ENCODE measurements at places on chromosomes 4 and X.

DNA sequence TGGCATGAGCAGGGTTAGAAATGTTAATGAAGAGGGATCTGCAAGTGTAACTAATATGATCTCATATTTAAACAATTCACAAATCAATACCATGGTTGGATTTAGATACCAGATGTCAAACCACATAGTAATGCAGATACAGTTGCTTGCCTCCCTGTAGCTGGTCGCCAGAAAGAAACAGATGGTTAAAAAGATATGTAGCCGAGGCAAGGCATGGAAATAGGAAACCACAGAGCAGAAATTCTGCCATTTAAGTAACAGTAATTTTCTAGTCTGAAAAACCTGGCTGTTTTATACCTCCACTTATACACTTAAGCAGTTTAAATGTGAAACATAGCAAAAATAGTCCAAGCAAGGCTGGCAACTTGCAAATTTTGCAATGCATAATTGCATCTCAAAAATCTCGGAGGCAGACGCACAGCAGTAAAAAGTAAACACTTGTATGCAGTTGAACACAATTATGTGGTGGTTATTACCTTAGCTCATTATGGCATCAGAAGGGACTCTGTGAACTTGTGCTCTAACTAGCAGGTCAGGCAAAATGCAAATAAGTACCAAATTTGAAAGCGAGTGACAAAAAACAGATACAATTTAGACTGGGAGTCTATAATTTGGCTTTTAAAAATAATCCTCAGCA lies 126.8 kb downstream of the NAA11 start:
- DNase-seq, result no peak

GRCh38 chr4:21775703-21776102 lies 172.9 kb downstream of the KCNIP4 start:
- no peak for DNase-seq

- no peak for DNase-seq
Measured at GRCh38 chr4:152776352-152776751, 3.2 kb downstream of the TIGD4 start.

DNA sequence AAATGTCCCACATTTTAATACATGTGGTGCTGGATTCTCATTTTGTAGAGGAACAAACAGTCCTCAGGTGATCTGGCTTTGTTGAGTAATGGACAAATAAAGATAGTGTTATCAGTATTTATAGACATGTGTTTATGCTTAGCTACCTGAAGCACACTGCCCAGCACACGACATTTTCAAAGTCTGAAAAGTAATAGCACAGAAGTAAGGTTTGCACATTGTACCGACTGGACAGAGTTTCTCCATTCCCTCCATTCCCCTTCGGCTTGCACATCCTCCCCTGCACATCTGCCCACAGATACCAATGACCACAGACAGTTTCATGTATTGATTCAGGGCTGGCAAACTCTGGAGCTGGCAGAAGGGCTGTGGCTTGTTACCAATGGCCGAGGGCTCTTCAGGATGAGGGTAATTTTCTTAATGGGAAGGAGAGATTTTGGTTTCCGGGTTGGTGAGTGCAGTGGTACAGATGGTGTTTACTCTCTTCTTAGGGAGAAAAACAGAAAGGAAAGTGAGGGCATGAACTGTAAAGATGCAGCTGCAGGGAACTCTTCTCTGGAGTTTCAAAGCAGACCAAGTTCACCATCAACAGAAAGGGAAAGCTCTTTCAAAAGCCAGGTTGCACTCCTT lies 2.3 kb downstream of the GRPR start:
- no peak for DNase-seq

GRCh38 chr4:8200302-8200975 lies 1.3 kb downstream of the SH3TC1 start:
- DNase-seq, result no peak

- no peak for DNase-seq
Measured at GRCh38 chrX:50108264-50108663, 92.5 kb downstream of the AKAP4 start.

- DNase-seq, result no peak
Measured at GRCh38 chr4:72208421-72209075, 176.7 kb downstream of the NPFFR2 start.

- DNase-seq, result peak; percentile 64
Measured at GRCh38 chr4:8283631-8284121, 14.1 kb downstream of the HTRA3 start.

DNA sequence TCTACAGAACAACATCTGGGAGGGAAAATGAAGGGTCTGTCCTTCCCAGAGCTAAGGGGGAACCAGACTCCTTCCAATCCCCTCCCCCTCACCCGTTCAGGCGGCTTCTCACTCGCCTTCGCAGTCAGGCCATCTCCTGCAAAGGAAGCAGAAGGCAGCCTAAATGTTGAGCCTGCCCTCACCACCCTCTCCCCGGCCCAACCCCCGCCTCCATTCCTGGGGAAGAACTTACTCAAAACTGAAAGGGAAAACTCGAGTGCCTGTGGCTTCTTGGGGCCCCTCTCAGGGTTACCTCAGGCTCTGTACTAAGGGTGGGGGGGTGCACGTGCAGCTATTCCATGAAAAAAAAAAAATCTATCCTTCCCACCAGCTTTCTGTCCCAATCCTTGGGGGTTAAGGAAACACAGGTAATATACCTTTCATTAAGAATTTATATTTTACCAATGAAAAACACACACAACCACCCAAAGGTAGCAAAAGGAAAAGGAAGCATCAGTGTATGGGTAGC lies 2.4 kb downstream of the ZMYM3 start:
- DNase-seq, result no peak

- DNase-seq, result no peak
Measured at GRCh38 chr4:143207555-143207954, 22.8 kb downstream of the USP38 start.

- no peak for DNase-seq
Measured at GRCh38 chrX:138718941-138719340, 7.4 kb upstream of the FGF13 start.
